ENCODE measurements at places on chromosomes 4 and X.

GRCh38 chrX:70033348-70034051 is 16.2 kb downstream of the AWAT2 start:
- DNase-seq: no peak

GRCh38 chr4:145496292-145496691 is 14.6 kb downstream of the SMAD1 start:
- no peak for DNase-seq

GRCh38 chr4:149112109-149112508 is 669.9 kb upstream of the NR3C2 start:
- DNase-seq: no peak

DNA sequence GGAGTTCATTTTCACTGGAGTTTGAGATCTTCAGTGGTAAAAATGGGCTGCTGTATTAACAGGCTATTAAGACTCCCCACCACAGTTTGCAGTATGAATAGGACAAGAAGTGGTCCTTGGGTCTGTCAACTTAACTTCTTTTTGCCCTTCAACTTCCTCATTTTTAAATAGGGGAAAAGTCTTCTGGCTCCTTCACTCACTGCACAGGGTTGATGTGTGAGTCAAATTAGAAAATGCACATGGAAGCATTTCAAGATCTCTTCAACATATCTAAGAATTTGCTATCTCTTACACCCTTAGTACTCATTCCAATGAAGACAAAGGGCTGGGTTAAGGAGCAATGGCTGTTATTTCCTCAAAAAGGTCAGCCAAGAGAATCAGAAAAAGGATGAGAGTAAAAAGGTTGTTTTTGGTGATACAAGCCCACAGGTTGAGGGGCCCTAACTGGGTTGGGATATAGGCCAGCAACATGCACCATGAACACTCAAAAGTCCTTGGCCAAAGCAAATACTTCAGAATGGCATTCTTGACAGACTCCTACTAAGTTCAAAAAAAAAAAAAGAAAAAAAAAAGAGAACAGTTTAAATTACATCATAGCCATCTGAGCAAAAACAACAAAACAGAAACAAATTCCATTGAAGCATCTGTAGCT is 13.4 kb downstream of the PDE5A start:
- no peak for DNase-seq

DNA sequence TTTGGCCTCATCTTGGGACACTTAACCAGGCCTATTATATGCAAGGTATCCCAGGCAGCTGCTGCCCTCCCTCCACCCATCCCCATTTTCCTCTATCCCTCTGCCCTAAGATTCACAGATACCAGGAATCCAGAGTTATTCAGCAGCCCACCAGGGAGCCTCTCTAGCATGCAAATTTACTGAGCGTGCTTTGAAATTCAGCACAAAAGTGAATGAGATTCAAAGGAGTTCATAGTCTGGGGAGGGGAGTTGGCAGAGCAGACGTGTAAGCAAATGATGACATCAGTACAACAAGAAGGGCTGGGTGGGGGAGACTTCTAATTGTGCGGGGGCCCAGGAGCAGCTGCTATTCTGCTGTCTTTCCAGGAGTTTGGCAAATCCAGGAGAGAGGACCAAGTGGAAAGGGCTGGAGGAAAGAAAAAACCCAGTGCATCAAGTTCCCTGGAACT is 1.7 kb upstream of the MTM1 start:
- no peak for DNase-seq

DNA sequence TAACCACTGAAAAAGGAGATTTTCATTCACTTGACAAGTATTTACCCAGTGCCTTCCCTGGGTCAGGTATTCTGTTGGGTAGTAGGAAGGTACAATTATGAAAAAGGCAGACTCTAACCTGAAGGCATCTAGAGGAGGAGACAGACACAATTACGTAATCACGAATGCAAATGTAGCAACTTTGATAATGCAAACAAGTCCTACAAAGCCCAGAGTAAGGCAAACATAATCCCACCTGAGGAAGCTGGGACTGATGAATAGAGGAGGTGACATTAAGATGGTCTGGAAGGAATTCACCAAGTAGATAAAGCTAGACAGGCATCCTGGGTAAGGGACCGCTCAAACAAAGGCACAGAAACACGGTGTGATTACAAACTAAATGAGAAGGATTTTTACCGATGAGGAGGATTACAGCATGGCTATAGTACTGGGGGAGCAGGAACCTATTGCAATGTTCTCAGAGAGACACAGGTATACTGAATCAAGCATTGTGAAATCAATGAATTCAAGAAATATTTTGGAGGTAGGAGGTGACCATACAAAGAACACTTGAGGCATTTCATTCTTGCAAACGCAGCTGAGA is 37.1 kb downstream of the TMEM150C start:
- no peak for DNase-seq

DNA sequence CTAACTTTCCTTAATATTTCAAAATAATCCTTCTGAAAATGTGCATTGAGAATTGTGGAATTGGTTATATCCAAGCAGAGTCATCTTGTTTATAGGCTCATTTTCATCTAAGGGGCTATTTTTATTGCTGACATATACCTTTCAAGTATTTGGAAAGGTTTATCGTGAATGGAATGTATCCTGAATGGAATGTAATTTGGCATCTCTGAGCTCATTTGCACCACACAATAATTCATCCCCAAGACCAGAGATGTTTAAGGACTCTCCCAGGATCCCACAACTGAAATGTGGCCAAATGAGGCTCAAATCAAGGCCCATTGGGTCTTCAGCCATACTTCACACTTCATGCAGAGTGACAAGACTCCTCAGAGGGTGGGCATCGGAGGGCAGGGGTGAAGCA is 7.5 kb upstream of the SETD7 start:
- no peak for DNase-seq

DNA sequence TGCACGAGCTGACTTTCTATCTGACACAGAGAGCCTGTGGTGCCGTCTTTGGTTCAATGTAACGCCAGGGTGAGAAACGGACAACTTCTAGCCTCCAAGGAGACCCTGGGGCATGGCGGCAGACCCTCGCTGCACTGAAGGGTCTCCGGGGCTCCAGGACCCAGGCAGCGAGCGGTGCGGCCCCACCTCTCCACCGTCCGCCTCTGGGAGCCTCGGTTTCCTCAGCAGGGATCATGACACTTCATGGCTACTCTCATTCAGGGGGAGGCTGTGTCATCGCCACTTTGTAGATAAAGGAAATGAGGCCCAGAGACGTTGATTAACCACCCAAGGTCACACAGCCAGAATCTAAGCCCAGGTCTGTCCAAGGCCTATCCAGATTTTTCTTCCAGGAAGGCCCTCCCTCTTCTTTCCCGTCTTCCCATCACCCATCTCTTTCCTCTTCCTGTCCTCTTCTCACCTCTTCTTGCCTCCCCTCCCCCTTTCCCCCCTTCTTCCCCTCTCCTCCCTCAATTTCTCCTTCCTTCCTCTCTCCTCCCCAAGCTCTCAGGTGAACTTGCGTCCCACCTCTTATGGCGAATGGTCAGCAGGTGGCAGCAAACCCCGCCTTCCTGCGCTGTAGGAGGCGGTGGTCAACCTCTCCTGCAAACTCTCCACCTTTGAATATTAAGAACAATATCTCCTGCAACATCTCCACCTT is 69.3 kb upstream of the HMX1 start:
- no peak for DNase-seq

DNA sequence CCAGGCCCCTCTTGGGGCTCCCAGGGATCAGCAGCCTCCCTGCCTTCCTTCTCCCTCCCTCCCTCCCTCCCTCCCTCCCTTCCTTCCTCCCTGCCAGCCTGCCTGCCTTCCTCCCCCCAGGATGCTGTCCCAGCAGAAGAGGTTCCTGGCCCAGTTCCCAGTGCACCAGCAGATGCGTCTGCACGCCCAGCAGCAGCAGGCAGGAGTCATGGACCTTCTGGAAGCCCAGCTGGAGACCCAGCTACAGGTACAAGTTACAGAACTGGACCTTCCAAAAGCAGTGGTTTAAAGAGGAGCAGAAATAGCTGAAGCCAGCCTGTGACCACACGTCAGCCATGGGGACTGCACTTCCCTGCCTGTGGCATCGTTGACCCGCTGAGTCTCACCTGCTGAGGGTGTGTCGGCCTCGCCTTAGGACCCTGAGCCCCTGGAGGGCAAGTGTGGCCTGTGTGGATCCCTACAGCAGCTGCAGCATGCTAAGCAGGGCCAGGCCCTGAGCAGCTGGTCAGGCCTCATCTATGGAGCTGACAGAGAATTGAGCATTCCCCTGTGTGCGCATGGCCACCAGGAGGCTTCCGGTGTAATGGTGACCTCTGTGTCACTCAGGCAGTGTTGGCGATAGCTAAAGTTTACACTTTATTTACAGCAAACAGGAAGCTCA is 84.7 kb downstream of the CRMP1 start:
- DNase-seq: no peak

GRCh38 chr4:141027421-141027820 is 105.8 kb downstream of the RNF150 start:
- DNase-seq: no peak

DNA sequence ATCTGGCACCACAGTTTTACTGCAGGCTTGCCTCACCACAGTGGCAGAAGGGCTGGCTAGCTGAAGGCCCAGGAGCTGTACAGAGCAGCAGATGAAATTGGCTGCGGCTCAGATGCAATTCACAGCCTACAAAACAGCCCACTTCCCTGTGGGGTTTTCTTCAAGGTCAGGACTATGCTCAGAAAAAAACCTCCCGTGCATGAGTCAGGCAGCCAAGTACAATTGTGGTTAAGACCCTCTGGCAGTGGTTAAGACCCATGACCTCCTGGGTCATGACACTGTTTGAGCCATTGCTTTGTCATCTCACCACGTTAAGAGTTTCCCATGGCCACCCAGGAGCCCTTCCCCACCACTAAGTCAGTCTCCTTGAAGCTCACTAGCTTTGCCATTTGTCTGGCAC is 276.3 kb downstream of the HNRNPD start:
- no peak for DNase-seq

DNA sequence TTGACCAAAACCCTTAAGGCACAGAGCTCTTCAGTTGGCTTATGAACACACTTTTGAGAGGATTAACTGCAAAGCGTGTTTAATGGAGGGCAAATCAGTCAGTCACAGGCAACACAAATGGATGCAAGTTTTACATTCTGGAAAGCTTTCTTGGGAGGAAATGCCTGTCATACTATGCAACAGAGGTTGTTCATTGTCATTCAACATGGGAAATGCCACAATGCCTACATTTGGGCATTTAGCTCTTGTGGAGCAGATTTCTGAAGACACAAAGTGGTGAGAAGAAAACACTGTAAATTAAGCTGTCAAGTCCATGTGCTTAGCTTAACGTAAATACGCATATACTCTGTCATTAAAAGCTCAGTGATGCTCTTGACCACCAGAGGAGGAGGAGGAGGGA is 41.1 kb downstream of the CBLL2 start:
- DNase-seq: no peak

DNA sequence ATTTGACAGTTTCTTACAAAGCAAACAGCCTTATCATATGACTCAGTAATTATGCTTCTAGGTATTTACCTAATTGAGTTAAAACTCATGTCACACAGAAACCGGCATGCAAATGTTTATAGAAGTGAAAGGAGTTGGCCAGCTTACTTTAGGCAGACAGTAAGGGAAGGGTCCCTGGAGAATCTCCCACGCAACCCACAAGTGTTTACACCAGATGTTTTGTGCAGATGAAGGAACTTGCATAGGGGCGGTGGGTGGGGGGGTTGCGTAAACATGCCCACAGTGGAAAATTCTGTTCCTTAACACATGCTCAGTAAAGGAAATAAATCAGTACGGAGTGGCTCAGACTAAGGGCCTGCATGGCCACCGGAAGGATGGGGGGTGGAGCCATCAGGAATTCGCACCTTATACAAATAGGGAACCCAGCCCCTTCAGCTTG is 330.5 kb upstream of the AADAT start:
- no peak for DNase-seq

GRCh38 chr4:140363558-140363957 is 9.9 kb upstream of the SCOC start:
- no peak for DNase-seq

DNA sequence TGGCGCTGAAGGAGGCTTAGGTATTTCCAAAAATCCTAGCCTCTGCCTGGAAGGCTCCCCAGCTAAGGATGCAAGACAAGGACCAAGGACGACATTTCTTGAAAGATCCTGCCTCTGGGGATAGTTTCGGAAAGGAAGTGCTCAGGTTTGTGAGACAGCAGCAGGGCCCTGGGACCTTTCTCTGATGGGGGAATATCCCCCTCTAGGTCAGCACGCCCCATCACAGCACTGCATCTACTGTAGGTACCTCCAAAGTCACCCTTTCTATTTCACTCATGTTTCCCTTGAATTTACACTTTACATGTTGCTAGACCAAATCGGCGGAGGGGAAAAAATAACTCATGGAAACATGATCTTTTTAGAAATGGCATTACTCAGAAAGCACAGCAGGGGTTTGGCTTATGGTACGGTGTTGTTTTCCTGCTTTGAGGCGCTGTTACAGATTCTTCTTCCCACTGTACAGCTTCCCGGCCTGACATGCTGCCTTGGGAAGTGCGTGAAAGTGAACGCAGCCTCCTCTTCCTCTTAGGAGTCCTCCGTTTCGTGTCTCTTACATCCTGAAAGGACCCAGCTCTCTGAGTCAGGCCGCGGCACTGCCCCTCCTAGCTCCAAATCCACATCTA is 77.2 kb upstream of the DHRSX start:
- no peak for DNase-seq

- DNase-seq: no peak
Observed at GRCh38 chr4:148779771-148780170, 337.6 kb upstream of the NR3C2 start.

GRCh38 chr4:88605736-88606135 is 13.5 kb downstream of the HERC3 start:
- no peak for DNase-seq

DNA sequence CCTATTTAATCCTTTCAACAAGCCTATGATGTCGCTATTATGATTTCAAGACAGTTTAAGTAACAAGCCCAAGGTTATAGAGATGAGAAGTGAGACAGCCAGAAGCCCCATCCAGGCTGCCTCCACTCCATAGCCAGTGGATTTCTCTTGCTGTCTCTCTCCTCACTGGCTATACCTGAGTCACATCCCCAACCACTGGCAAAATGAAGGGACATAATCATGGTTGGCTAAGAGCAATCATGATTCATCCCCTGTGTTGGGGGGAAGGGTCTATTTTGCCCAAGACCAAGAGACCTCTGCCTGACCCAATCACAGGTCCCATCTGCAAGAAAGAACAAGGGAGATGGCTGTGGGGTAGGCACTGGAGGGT is 334.9 kb upstream of the GATB start:
- no peak for DNase-seq

DNA sequence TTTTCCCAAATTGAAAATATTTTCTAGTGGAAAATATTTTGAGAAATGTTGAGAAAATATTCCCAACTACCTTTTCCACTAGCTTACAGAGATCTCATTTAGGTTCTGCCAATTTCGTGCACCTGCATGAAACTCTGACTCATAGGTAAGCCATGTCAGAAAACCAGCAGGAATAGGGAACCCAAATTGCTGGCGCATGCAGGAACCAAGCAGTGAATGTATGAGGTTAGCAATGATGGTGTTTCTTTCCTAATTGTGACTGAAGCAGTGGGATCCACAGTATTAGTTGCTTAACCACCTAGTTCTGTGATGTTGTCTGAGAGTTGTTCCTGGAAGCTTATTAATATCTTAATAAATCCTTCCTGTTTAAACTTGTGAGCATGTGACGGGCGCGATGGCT is 381.0 kb upstream of the TRAM1L1 start:
- DNase-seq: no peak

GRCh38 chrX:109261279-109261678 is 220.6 kb downstream of the GUCY2F start:
- no peak for DNase-seq

GRCh38 chr4:156280686-156281085 is 327.0 kb upstream of the CTSO start:
- DNase-seq: no peak

- no peak for DNase-seq
Observed at GRCh38 chrX:120305531-120306141, 5.6 kb downstream of the TMEM255A start.

Measured in bone marrow (tissue), 2 donors.